Activated naive CD8-positive, alpha-beta T cell treated with anti-CD3 and anti-CD28 coated beads, Interleukin-2, amount 10 ng/mL, durations not matched to agents 7 days and 5 days (primary cell): ENCODE measurements at places on chromosomes 1 and 21.
A peak's percentile ranks its signal among the peaks of the same experiment; 100 is the strongest.

DNA sequence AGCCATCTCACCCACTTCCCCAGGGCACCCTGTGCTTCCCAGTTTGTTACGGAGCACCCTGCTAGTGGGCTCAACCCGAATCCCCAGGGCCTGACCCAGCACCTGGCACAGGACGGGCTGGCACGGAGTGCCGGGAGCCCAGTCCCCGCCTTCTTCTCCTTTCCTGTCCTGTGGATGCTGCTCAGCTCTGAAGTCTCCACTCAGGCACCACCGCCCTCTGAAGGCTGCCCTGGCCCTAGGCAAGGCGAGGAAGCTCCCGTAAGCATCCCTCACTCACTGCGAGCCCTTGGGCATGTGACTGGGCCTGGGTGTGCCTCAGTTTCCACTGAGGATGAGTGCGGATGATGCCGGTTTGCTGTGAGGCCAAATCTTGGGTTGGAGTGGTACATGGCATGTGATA lies 21.8 kb downstream of the SLC1A7 start:
- DNase-seq, result no peak

DNA sequence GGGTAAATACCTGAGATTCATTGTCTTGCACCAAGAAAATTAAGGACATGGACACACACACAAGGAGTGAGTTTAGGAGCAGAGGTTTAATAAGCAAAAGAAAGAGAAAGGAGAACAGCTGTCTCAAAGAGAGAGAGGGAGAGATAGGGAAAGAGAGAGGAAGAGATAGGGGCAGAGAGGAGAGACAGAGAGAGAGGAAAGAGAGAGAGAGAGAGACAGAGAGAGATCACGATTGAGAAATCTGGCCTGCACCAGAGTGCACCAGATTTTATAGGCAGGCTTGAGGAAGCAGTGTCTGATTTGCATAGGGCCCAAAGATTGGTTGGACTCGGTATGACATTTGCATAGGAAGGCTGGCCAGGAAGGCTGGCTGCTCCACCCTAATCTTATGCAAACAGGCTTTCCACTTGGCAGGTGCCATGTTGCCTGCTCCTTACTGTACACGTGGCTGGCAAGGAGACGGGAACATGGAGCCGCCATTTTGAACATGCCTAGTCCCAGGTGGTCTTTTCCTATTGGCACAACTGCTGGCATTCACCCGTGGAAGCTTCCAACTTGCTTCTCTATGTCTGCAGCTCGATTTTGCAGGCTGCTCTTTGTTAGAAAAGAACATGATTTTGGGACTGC lies 419.9 kb downstream of the ZP4 start:
- DNase-seq, result no peak

DNA sequence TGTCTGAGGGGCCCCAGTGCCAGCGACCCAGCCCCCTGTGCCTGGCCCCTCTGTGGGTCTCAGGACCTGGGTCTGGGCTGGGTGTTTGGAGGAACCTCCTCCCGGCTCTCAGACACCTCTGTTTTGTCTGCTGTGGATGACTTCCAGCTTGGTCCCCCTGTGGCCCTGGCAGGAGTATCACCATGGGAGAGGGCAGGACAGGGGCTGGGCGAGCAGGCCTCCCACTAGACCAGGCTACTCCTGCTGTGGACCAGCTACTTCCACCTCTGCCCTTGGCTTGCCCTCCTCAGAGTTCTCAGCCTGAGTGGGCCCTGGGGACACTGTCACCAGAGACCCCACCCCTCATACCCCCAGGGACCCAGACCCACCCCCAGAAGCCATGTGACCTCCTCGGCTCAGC lies 21.8 kb downstream of the PLCH2 start:
- DNase-seq, result no peak

DNA sequence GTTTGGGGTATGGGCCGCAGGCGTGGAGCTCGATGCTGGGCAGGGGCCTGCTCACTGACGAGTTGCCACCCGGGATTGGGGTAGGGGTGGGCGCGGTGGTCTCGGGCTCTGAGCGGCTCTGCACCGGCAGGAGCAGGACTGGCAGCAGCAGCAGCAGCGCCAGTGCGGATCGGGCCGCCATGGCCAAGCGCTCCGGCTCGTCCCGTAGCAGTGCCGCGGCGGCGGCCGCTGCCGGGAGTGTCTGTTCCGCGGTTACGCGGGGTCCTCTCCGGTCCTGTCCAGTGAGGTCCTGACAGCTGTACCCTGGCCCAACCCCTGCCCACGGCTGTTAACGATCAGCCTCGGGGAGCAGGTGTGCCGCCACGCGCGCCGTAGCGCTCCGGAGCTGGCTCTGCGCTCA lies 26.5 kb downstream of the ADARB1 start:
- no peak for DNase-seq

GRCh38 chr1:187648091-187648490 lies 819.3 kb downstream of the PLA2G4A start:
- DNase-seq, result no peak

GRCh38 chr1:28450561-28450960 lies 55.3 kb upstream of the RCC1 start:
- DNase-seq, result no peak

GRCh38 chr1:24321697-24322469 lies 2.7 kb downstream of the GRHL3 start:
- peak; percentile 83 for DNase-seq

DNA sequence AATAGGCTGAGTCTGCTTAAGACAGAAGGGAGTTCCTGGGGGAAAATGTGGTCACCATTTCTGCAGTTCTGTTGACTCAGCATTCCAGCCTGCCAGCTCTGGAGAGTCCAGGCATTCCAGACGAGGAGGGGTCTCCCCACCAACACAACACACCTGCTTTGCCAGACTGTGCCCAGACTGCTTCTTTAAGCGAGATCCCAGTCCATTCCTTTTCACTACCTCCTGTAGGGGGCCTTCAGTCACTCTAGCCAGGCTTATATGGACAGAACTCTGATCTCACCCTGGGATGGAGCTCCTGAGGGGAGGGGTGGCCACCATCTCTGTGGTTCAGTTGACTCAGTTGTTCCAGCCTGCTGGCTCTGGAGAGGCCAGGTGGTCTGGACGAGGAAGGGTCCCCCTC lies 48.5 kb downstream of the UBE2U start:
- no peak for DNase-seq

DNA sequence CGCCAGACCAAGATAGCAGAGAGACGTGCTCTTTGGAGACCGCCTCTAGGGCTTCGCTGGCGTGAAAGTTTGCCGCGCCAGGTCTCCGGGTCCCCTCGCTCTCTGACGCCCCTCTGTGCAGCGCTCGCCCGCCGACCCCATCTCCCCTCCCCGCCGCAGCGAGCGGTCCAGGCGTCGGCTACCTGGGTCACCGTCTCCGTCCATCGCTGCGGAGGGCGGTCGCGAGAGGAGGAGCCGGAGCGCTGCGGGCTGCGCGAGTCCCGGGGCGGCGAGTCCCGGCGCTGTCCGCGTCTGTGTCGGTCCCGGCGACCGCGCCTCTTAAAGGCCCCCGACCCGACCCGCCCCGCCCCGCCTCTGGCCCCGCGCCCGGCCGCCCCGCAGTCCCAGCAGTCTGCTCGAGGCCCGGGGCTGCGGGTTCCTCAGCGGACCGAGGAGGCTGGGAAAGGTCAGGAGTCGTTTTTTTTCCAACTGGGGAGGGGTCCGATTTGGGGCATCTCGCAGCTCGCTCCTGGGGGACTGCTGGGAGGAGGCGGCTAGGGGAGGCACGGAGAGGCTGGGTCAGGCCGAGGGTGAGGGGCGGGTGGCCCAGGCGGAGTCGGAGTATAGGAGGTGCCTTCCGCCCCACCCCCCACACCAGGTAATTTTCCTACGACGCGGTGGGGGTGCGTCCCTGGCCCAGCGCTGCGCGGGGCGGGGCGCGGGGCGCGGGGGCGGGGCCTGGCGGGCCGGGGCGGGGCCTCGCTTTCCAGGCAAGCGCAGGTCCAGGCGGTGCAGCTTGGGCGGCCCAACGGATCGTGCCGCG lies at the start of the genes FBXO2 and FBXO44:
TSS of gene FBXO2 (minus strand) at position 293 of the 802 bp plus-strand sequence. CDS start at position 204, 89 bp downstream.
TSS of gene FBXO44 (plus strand) at position 741 of the 802 bp plus-strand sequence. CDS start 959 bp downstream, outside the sequence.
- DNase-seq, result peak; percentile 75

- no peak for DNase-seq
Measured at GRCh38 chr1:36160388-36160948, 4.5 kb downstream of the MAP7D1 start.

GRCh38 chr1:17125756-17126237 lies 6.5 kb upstream of the PADI2 start:
- DNase-seq, result peak; percentile 90

DNA sequence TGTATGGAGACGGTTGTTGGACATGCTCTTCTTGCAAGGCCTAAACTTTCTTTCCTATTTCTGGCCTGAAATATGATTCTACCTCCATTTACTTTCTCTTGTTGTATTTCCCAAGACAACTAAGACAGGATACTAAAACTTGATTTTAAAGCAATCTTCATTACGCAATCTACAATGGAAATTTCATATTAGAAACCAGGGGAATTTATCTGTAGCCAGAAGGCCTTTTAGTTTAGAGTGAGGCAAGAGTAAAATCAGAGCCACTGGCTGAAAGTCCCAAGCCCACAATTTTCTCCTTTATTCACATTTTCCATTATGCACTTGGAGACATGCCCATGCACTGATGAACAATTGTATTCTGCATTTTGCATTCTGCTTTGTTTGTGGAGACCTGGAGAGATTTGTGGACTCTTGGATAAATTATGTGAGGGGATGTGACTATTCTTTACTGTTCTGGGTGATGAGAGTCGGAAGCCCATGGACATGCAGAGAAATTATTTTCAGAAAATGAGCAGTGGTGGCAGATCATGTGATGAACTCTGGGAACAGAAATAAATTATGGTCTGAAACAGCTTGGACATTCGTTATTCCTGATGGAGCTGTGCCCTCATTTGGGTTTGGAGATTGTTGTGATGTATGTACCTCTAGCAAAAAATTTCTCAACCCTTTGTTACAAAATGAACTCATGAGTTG lies 336.8 kb downstream of the SEC16B start:
- DNase-seq, result no peak

DNA sequence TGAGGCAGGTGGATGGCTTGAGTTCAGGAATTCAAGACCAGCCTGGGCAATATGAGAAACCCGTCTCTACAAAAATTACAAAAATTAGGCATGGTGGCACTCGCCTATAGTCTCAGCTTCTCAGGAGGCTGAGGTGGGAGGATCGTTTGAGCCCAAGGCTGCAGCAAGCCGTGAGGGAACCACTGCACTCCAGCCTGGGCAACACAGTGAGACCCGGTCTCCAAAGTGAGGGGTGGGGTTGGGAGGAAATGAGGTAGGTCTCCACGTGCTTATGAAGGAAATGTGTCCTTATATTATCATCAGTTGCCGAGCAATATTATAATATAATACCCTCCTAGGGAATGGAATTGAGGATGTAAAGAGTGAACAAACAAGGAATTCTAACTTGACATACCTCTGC lies 2.7 kb downstream of the TMEM50B start:
- DNase-seq, result no peak

GRCh38 chr1:221289103-221289502 lies 409.9 kb downstream of the HLX start:
- no peak for DNase-seq

- no peak for DNase-seq
Measured at GRCh38 chr1:87236585-87236984, 92.1 kb upstream of the LMO4 start.

GRCh38 chr1:93992954-93993353 lies 83.7 kb upstream of the GCLM start:
- DNase-seq, result no peak

GRCh38 chr1:186325239-186325638 lies 49.8 kb downstream of the TPR start:
- DNase-seq, result no peak

GRCh38 chr21:28393279-28393678 lies 599.4 kb downstream of the LTN1 start:
- DNase-seq, result no peak

- DNase-seq, result no peak
Measured at GRCh38 chr21:15567191-15567590, 162.6 kb upstream of the USP25 start.

DNA sequence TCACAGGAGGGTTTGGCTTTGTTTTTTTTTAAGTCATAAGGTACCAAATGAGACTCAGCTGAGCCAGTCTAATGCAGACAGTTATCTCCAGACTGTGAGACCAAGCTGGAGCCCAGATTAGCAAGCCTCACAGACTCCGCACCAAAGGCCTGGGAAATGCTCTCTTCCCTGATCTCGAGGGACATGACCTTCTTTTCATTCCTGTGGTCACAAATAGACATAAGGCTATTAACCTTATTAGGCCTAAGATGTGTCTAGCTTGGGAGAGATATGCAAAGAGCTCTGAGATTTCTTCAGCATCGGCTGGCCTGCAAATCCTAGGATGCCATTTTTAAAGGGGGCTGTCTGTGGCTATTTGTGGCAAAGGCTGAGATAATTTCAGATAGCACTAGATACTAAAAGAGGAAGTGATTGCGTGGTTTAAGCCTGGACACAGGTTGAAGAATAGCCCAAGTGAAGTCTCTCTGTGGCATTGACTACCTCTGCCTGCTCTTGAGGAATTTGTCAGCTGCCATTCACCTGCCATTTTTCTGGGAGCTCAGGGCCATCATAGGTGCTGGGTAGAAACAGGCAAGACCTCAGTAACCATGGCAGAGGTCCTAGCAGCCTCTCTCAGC lies 301.3 kb downstream of the SIPA1L2 start:
- no peak for DNase-seq

DNA sequence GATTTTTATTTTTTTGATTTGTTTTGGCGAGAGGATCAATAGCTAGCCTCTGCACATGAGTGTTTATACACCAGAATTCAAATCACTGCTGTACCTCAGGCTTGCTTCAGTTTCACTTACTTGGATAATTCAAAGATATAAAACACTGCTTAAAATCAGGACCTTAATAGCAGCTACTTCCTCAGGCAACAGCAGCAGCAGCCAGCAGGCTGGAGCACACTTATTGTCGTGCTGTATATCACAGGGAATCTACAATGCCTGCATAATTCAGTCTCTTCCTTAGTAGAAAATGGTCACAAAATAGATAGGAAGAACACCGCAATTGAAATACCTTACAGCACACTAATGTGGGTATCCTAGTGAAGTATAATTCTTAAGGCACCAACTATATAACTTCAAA lies 497.3 kb downstream of the NEGR1 start:
- no peak for DNase-seq

DNA sequence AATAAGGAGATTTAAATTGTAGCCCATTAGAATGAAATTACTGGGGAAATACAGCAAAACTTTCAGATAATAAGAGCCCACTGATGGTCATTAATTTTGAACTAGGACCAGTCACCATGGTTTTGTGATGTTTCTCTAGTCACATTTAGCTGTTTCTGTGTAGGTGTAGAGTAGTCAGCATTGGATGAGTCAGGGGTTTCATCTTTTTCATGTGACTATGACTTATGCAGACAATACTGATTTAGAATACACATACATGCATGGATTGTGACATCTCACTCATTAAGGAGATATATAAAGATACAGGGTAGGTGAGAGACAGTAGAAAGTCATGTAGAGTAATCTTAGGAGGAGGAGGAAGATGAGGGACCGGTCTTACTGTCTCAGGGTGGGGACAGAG lies 1192.7 kb downstream of the KCNT2 start:
- no peak for DNase-seq

GRCh38 chr1:86753700-86754099 lies 49.3 kb downstream of the SH3GLB1 start:
- DNase-seq, result no peak

DNA sequence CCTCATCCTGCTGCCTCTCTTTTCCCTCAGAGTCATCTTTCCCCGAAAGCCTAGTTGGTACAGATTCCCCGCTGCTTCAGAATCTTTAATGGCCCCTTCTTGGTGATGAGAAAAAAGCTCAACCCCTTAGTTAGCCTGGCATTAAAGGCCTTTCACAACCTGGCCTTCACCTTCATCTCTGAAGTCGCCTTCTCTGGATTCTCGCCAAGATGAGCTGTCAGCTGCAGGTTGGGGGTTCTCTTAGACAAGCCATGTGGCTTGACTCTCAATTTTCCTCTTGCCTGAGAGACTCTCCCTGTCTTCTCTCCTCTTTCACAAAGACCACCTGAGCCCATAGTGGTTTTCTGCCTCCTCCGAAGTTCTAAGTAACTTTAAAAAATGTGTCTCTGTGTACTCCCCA lies 15.5 kb upstream of the DISC1 start:
- no peak for DNase-seq
